ENCODE measurements at places on chromosomes 13 and 19.

- DNase-seq, result no peak
These were observed 64.3 kb downstream of the OLFM4 start for GRCh38 chr13:53092931-53093330.

DNA sequence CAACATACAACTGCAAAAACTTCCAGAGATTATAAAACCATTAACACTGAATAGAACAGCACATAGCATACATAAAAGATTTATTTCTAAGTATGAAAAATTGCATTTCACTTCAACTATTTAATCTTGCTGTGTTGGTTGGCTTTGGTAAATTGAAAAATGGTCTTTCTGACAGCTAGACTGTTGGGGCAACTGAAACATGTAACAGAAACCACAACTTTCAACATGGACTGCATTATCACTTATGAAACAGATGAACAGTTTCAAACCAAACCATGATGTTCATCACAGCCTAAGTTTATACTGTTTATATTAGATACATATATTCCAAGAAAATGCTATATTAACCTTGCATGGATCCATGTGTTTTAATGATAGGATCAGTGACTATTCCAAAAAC is 324.1 kb upstream of the PCDH9 start:
- DNase-seq, result no peak

DNA sequence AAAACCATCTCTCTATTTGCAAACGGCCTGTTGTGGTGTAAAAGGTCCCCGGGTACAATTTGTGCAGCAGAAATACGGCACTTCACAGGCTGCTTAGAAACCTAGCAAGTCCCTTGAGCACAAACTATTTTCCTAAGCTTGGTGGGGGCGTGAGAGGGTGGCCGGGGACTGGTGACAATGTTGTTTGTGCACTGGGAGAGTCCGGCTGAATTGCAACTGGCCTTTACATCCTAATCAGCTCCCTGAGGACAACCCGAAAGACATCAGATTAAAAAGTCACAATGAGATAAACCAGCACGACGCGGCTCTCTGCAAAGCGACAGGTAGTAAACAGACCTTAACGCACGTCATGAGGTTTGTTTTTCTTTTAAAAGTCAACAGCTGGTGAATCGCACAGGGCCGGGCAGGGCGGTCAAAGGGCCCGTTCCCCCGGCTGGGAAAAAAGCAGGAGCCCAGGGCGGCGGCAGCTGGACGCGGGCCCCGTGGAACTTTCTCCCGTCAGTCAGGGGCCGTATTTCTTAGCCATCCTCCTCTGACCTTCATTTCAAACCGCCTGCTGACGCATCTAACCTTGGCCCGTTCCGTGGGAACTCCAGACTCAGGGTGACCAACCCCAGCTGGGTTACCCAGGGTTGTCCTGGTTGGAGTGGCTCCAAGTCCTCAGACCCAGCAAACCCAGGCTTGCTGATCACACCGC is 112.3 kb downstream of the GADD45B start:
- DNase-seq, result no peak

DNA sequence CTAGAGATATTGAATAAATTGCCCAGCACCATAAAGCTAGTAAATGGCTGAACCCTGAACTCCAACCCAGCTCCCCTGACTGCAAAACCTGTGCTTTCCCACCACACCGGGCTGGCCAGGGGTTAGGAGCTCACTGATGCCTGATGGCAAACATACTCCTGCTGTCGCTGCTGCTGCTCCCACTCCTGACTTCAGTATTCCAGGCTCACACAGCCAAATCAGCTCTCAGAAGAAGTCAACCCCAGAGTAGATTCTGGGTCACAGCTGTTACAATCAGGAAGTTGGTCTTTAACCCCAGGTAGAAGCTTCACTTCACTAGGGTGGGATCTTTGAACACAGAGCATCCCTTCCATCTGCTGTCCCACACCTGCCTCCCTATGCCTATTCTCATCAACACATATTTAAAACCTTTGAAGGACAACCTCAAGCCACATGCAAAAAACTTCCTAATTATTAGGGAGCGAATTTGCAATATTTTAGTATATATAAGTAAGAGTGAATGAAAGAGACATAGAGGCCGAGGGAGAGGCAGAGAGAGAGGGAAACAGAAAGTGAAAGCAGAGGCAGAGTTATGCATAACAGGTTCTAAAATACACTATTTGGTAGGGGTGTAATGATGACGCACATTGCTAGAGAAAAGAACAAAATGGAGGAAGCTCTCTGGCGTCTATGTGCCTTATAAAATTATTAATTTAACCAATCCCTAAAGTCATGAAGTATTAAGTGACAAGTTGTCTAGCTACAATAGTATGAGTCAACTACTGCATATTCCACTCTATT is 99.4 kb upstream of the SERP2 start:
- peak; percentile 60 for DNase-seq

GRCh38 chr19:12042893-12043292 is 7.4 kb upstream of the ZNF433 start:
- no peak for DNase-seq

GRCh38 chr13:97932647-97933046 is 20.8 kb upstream of the IPO5 start:
- DNase-seq, result no peak

DNA sequence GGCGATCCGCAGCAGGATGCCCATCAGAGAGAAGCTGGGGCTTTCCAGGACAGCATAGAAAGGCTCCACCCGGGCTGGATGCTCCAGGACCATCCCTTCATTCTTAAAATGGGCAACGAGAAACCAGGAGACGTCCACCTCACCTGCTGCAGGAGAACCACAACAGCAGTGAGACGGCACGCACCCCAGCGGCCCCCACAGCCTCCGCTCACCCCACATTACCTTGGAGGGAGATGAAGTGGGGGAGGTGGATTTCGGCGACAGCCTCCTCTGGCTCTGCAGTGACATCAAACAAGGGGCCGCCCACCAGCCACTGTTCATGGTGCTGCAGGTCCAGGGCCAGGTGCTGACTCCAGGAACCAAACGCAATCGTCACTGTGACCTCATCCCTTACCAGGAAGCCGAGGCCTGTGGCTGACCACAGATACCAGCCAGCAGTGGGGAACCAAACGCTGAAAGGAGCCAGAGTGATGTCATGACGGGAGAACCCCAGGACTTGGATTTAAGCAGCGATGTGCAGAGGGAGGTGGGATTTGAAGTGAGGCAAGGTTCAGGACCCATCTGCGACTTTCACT is 25.1 kb downstream of the CARD8 start:
- no peak for DNase-seq
